ENCODE measurements at places on chromosomes 2 and 18.

GRCh38 chr2:165682546-165682945 lies 111.5 kb downstream of the GALNT3 start:
- DNase-seq = no peak

DNA sequence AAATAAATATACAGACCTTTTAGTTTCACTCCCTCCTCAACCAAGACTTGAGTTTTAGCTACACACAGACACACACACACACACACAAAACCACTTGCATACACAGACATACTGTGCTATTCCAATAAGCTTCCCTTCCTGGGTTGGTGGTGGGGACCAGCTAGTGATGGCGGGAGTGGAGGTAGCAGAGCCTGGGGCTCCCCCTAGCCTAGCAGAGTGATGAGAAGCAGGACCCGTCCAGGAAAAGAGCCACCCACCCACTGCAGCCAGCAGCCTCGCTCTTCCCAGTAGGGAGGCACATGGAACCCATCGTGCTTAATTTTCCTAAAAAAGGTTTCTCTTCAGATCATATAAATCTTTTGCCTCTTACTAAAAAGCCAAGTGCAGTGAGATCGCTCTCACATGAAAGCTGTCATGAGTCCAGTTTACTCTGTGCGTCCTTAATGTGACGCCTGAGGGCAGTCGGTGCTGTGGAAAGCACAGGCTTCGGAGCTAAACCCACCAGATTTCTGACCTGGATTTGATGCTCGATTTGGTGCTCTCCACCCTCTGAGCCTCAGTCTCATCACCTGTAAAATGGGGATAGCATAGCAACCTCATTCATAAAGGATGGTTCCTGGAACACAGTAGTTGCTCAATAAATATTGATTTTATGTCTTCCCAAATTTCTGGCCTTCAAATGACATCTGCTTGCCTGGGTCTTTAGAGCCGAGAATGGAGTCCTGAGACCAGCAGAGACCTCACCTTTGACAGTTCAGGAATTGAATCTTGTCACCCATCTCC lies 60.1 kb upstream of the YWHAQ start:
- DNase-seq = no peak

- no peak for DNase-seq
Observed at GRCh38 chr2:12389344-12390045, 327.2 kb upstream of the TRIB2 start.

GRCh38 chr2:66550826-66551225 lies 115.9 kb downstream of the MEIS1 start:
- DNase-seq = no peak

GRCh38 chr2:110095994-110096633 lies 19.5 kb downstream of the MALL start:
- no peak for DNase-seq

- no peak for DNase-seq
Observed at GRCh38 chr2:241951920-241952319, 82.4 kb downstream of the RTP5 start.

GRCh38 chr2:120953066-120953756 lies 217.5 kb downstream of the GLI2 start:
- no peak for DNase-seq

DNA sequence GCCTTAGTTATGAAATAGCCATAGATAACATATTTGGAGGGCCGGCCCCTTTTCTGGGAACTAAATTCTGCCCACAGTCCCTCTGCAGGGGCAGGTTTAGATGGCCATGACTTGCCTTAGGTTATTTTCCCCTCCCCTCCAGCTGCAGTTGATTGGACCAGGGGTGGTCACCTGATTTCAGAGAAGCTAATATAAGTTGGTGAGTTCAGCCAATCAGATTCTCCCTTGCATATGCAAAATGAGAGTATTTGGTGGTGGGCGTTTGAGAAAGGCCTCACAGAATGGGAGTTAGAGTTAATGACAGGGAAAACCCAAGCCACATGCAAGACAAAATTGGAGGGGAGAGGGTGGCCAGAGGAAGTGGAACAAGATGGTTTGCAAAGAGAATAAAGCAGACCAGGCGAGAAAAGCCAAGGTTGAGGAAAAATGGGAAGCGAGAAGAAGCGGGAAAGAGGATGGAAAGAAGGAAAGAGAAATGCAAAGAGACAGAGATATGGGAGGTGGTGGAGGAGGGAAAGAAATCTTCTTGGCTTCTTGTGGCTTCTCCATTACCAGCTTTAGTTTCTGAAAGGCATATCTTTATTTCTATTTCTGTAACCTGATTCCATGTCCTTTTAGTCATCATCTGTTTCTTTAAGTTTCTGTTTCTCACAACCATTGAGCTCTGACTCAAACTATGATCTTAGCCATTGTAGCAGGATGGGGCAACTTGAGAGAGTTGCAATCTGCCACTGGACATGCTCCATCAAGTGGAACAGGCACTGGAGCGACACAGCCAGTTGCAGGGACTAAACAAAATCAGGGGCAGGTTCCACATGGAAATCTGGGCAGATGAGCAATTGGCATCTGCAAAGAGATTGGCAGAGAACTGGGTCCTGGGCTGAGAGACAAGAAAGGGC lies 108.1 kb upstream of the SIX3 start:
- DNase-seq = no peak

DNA sequence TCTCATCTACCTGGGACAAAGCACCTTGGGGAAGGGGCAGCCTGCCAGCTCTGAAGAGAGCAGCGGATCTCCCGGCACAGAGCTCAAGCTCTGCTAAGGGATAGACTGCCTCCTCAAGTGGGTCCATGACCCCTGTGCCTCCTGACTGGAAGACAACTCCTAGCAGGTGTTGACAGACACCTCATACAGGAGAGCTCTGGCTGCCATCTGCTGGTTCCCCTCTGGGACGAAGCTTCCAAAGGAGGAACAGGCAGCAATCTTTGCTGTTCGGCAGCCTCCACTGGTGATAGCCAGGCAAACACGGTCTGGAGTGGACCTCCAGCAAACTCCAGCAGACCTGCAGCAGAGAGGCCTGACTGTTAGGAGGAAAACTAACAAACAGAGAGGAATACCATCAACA lies 549.9 kb upstream of the LRATD1 start:
- DNase-seq = no peak

GRCh38 chr2:68423966-68424650 lies 43.0 kb downstream of the FBXO48 start:
- DNase-seq = no peak

GRCh38 chr2:134348239-134348638 lies 94.4 kb downstream of the MGAT5 start:
- no peak for DNase-seq

DNA sequence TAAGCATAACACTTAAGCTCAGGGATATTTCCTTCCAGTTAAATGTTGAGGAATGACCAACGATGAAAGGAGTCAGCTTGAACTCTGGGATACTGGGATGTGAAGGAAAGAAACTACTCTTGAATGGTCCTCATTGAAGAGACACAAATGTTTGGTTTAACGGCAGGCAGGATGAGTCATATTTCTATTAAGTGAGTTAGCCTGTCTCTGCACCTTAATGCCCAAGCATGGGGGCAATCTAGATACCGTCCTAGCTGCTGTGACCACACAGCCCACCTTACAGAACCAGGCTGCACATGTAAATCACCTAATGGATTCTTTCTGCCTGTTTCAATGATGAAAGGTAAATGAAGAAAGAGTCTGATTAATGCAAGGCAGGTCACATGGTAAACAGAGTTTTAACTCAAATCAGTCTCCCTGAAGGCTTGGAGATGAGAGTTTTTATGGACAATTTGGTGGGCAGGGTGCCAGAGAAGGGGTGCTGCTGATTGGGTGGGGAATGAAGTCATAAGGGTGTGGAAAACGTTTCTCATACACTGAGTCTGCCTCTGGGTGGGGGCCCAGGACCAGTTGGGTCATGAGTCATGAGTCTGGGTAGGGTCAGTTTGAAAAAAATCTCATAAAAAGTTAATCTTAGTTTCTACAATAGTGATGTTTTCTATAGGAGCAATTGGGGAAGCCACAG lies 144.6 kb upstream of the MMADHC start:
- DNase-seq = no peak
